Stimulated activated CD8-positive, alpha-beta memory T cell treated with anti-CD3 and anti-CD28 coated beads, Interleukin-7, amount 100 ng/mL, for 1 hour (primary cell): ENCODE measurements at places on chromosomes 12 and 14.

DNA sequence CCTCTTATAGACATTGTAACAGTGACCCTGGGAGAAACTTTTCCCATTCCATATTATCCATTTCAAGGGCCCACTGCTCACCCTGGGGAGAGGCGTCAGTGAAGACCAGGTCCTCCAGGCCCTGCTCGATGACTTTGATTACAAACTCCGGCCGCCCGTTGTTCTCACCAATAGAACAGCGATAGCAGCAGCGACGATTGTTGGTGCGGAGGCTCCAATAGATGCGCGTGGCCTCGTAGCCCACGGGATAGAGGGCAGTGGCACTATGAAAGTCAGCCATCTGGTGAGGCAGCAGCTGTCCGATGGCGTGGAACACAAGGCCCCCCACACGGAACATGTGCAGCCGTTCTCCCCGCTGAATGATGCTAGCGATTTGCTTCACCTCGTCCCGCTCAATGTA lies 7.5 kb upstream of the PRKAG1 start:
- DNase-seq = no peak

DNA sequence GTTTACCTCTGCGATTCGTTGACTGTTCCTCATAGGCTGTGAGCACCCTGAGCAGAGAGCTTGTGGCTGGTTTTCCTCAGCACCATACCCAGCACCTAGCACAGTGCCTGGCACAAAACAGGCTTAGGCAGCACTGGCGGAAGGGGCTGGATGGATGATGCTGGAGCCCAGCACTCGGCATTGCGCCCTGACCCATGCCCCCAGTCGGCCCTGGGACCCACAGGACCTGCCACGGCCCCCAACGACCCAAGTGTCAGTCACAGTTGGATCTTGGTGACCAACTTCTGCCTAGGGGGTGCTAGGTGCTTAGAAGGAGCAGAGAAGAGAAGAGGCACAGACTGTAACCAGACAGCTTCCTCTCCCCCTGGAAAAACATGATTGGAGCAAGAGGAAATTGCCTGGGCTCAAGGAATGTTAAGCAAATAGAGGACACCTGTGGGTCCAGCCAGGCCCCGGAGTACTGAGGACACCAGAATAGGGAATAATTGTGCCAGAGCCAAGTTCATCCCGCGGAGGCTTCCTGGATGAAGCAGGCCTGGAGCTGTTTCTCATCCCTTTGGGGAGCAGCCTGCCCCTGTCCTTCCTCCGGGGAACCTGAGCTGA lies 31.5 kb downstream of the DEGS2 start:
- no peak for DNase-seq

DNA sequence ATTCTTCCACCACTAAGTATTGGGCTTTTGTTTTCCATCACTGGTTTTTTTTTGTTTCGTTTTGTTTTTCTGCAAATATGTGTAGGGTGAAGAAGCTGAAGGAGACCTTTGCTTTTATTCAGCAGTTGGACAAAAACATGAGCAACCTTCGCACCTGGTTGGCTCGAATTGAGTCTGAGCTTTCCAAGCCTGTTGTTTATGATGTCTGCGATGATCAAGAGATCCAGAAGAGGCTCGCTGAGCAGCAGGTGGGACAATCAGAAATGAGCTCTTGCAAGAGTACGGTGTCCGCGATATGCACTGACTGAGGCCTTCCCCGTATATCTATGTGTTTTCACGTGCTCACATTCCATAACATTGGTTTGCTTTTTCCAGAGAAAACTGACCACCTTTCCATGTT lies 91.5 kb downstream of the ESR2 start:
- DNase-seq = no peak

DNA sequence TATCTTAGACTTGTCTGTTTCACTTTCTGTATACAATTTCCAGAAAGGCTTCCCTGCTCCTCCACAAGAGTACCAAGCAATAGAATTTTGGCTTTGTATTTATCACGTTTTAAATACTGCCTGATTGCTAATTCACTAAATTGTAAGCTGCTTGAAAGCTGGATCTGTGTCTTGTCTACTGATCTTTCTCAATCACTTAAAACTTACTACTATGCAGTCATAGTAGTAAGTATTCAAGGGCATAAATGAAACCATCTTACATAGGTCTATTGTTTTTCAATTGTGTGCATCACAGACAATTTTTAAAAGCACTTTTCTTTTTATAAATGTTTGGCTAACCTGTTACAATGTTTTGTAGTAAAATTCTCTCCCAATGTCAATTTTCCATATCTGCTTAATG lies 1.2 kb upstream of the GLIPR1L2 start:
- no peak for DNase-seq

DNA sequence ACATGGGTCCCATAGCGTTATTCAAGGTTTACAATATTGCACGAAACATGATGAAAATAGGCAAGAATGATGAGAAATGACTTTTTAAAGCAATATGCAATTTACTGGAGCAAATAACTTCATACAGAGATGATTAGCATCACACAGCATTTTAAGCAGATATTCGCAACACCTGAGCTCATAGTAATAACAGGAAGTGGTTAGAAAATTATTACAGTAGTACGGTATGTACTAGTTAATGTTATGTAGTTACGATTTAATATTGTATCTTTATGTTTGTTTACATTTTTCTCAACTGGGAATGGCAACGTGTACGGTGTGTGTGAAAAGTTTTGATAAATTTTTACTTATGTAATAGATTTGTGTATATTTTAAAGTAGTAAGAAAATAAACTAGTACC lies 102.6 kb downstream of the OSBPL8 start:
- DNase-seq = no peak

DNA sequence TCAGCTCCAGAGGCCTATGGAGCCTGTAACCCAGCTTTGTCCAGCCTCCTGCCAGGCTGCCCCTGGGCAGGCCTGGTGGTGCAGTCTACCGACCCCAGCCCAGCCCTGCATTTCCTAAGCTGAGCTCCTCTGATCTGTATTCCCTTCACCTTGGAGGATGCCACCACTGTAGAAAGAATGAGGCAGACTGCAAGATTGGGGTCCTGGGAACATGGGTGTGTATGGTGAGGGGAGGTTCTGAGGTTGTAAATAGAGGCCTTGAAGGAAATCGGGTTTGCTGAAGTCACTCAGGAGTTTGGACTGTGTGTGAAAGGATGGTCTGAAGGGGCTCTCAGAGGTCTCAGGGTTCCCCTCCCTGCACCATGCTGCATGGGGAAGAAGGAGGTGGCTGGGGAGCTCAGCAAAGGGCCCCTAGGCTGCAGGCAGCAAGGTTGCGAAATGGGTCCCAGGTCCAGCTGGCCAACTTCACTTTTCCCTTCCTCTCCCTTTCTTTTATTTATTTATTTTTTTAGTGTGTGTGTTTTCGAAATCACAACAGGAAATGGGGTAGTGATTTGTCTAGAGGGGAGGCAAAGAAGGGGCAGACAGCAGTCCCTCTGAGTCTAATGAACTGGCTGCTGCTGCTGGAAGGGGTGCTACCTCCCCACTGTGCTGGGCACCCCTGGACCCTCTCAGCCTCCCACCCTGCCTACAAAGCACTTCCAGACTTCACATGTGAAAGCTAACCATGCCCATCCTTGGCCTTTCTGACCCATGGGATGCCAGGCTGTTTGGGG lies 1.2 kb upstream of the LRP1-AS start:
- no peak for DNase-seq
